Esophagus squamous epithelium (tissue), 5 donors: ENCODE measurements at places on chromosomes 13 and 19.

- no peak for DNase-seq
Observed at GRCh38 chr19:14391156-14391821, 10.0 kb downstream of the ADGRE5 start.

DNA sequence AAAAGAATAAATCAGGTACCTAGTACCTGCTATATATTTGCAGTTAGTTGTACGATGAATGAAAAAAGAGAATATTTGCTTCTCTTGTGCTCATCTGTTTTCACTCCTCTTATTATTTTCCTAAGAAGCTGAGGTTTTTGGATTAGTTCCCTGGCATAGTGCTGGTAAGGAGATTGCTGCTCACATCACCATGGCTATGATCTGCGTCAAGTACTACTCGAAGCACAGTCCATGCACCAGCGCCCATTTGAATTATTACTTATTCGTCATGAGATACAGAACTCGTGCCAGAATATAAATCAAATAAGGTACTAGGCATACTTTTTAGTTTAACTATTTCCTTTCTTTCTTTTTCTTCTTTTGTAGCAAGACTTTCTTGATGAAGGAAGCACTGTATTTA is 7.1 kb downstream of the SERTM1 start:
- DNase-seq: no peak

- DNase-seq: no peak
Observed at GRCh38 chr19:5996102-5996501, 18.2 kb upstream of the RANBP3 start.

GRCh38 chr13:100483841-100484381 is 104.7 kb downstream of the GGACT start:
- no peak for DNase-seq

DNA sequence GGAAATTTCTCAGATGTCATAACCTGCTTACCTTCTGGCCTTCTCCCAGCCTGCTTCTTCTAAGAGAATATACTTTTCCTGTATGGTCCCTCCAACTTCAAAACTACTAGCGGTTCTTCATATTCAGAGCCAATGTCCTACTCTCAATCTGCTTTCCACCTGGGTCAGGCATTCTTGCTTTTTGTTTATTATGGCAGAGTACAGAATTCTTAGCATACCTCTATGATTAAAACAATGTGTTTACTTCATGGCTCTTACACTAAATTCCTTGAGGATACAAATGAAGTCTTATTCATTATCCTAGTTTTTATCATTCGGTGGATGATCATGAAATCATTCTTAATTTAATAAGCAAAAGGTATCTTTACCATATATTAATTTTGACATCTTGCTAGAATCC is 484.2 kb upstream of the SLITRK1 start:
- no peak for DNase-seq

DNA sequence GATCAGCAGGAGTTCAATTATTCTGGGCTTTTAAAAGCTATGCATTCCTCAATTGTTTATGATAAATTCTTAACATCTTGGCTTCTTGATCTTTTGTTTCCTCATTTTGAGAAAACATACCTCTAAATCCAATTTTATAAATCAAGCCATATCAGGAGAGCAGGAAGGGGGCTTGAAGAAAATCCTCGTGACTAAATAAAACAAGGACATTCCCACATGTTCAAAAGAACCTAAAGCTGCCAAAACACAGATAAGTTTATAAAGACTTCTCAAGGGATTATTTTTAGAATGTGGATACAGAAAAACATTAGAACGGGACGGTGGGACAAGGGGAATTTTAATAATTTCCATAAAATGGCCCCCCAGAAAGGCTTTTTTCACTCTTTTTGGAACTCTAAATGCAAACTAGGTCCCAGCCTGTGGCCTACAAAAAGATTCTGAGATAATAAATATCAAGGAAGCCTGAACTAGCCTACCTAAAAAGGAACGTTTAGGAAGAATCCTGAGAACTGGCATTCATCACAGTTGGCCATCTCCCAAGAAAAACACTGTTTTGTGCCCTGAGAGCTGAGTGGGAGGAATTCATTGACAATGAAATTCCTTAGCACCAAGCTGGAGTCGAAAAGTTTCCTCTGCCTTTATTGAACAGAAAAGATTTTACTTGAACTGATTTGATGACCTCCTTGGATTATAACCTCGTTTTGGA is 30.1 kb downstream of the ZAR1L start:
- no peak for DNase-seq

DNA sequence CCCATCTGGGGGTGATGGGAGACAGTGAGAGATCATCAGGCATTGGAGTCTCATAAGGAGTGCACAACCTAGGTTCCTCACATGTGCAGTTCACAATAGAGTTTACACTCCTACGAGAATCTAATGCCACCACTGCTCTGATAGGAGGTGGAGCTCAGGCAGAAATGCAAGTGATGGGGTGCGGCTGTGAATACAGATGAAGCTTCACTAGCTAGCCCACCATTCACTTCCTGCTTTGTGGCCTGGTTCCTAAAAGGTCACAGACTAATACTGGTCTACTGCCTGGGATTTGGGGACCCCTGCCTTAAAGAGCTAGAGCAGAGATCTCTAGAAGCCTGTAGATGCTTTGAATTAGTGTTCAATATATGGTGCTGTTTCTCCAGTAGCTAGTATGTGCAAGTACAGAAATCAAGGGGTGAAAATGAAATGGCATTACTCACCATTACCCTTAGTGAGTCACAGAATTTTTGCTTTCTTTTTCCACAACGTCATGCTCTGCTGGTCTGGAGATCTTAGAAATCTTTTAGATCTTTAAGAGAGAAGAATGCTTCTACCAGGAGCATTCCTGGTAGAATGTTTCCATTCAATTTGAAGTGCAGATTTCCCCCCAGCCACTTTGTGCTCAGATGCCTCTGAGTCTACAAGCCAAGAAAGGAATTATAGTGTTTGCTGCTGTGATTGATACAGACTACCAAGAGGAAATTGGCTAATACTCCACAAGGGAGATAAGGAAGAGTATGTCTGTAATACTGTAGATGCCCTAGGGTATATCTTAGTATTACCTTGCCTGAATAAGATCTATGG is 2301.2 kb downstream of the PCDH9 start:
- no peak for DNase-seq

- DNase-seq: peak; percentile 82
Observed at GRCh38 chr19:52139252-52140031, at the start of gene ZNF616. TSS of gene ZNF616 (minus strand) at chr19:52139938. CDS start at chr19:52130512, 9,426 bp downstream.

DNA sequence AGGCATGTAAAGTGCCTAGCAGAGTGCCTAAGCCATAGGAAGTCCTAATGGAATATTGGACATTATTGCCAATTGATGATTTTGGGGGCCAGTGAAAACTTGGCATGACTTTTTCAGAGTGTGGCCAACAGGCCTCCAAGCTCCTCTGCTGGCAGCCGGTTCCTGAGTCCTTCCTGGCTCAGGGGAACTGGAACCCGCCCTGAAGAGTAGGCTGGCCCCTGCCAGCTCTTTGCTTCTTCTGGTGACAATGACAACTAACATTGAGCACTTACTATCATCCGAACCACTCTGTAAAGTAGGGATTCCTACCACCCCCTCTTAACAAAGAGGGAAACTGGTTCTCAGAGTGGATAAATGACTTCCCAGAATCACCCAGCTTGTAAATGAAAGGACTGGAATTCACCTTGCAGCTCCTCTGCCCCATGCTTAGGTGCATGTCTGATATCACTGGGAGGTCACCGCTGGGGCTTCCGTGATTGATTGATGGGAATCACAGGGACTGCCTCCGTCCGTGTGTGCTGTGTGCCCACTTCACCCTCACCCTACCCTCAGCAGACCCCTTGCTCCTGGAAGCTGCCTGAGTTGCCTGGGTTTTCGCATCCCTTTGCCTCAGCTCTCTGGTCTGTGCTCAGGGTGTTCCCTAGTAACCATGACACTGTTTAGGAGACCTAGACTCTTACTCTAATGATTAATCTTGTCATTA is 50.6 kb downstream of the TNFRSF19 start:
- DNase-seq: no peak

DNA sequence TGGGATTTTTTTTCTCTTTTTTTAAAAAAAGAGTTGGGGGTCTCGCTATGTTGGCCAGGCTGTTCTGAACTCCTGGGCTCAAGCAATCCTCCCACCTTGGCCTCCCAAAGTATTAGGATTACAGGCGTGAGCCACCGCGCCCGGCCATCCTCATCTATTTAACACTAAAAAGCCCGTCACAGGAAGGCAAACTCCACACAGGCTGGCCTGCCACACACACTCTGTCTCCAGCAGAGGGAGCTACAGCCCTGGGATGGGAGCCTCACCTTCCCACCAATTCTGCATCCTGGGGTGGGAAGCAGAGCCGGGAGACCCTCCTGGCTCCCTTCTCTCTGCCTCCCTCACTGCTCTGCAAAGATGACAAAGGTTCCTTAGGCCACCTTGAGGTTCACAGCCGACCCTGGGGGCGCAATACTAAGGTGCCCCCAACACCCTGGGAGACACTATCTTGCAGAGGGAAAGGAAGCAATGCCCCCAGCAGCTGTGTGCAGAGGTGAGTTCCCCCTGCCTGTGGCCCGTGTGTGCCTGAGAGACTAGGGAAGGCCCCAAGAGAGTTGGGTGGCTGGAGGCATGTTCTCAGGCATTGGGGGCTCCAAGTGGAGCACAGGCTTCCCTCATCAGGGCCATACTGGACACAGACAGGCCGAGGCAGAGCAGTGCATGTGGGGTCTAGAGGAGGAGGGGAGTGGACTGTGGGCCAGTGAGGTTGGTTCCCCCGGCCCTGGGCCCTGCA is 27.4 kb upstream of the TIMM44 start:
- DNase-seq: no peak

- no peak for DNase-seq
Observed at GRCh38 chr13:42333613-42334328, 61.8 kb downstream of the AKAP11 start.

DNA sequence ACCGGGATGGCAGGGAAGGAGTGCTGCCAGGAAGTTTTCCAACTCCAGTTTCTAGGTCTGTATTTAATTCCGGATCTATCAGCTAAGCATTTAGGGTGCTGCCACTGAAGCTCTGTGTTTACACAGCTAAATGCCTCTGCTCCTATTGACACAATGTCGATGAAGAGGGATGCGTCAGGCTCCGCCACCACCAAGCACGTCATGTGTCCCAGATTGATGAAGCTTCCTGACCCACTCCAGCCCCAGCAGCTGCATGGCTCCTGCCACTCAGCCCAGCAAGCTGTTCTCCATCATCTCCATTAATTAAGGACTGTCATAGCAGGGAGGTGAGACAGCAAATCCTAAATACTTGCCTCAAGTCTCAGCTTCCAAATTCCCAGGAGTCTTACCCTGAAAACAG is 435.2 kb upstream of the ZNF507 start:
- no peak for DNase-seq

GRCh38 chr13:93559718-93560117 is 333.1 kb downstream of the GPC6 start:
- DNase-seq: no peak

DNA sequence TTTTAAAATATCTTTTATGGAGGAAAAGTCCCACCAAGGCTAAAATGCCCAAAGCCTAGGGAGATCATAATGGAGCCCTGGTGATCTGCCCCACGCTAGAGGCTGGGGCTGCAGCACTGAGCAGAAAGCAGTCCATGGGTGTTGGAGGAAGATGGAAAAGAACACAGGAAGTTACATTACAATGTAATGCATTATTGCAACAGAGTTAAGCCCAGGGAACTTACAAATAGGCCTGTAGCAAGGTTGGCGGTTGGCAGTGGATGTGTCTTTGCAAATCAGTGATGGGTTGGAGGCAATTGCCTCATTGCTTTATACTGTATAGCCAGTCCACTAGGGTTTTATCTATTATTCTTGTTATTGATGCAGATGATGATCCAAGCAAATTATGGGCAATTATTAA is 399.9 kb downstream of the NDFIP2 start:
- DNase-seq: no peak

GRCh38 chr13:79108914-79109643 is 297.0 kb downstream of the RBM26 start:
- no peak for DNase-seq

GRCh38 chr19:29836409-29836825 is 24.6 kb downstream of the CCNE1 start:
- DNase-seq: no peak

- no peak for DNase-seq
Observed at GRCh38 chr13:40985381-40986100, 33.6 kb downstream of the ELF1 start.

GRCh38 chr13:112142401-112142930 is 75.5 kb downstream of the SOX1 start:
- DNase-seq: no peak
